ENCODE measurements at places on chromosomes 1 and 21.

GRCh38 chr1:155187456-155187891 lies 13.8 kb downstream of the TRIM46 start:
- H3K36me3 ChIP-seq, result no peaks in the 10 kb centered on the region
- DNase-seq, result no peak
- no peak overlapping the region for H3K27ac ChIP-seq
- no peak overlapping the region for H3K4me3 ChIP-seq
- no peaks in the 10 kb centered on the region for H3K27me3 ChIP-seq

- H3K27me3 ChIP-seq, result no peaks in the 10 kb centered on the region
- no peak overlapping the region for H3K4me3 ChIP-seq
- H3K36me3 ChIP-seq, result no peaks in the 10 kb centered on the region
Measured at GRCh38 chr1:241917487-241917886, 40.1 kb upstream of the BECN2 start.

DNA sequence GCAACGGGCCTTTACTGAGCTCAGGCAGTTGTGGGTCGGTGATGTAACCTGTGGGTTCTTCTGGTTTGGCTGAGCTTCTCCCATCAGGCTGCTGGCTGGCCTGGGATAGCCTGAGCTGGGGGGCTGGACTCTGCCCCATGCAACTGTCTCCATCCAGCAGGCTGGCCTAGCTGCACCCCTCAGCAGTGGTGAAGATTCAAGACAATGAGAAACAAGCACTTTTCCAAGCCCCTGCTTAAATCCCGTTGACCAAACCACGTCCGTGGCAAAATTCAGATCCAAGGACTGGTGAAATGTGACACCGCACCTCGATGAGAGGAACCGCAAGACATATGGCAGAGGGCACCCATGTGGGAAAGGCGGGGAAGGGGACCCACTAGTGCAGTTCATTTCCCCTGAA lies 25.6 kb downstream of the PRSS38 start:
- no peaks in the 10 kb centered on the region for H3K36me3 ChIP-seq
- no peak overlapping the region for H3K27ac ChIP-seq
- 0 out of 2 replicates have a peak, but pooled peaks cover 1% of the 10 kb centered on the region for H3K4me1 ChIP-seq
- no peak overlapping the region for H3K4me3 ChIP-seq
- no peak for DNase-seq

- H3K36me3 ChIP-seq, result no peaks in the 10 kb centered on the region
- no peak for DNase-seq
- no peak overlapping the region for H3K4me3 ChIP-seq
- H3K27ac ChIP-seq, result no peak overlapping the region
- peaks cover 11% of the 10 kb centered on the region for H3K4me1 ChIP-seq
- H3K27me3 ChIP-seq, result no peaks in the 10 kb centered on the region
Measured at GRCh38 chr1:41776891-41777441, 141.8 kb downstream of the HIVEP3 start.

GRCh38 chr1:74162333-74162732 lies 35.6 kb downstream of the LRRIQ3 start:
- no peak overlapping the region for H3K27ac ChIP-seq
- H3K4me3 ChIP-seq, result no peak overlapping the region
- peak; percentile 15 for DNase-seq

All from PC-3 (cell line).